ENCODE measurements at places on chromosomes 7 and 10.

GRCh38 chr7:23445326-23445725 lies 25.0 kb downstream of the IGF2BP3 start:
- no peak for DNase-seq

GRCh38 chr7:94289071-94289470 lies 105.6 kb upstream of the COL1A2 start:
- DNase-seq = peak; percentile 61

- DNase-seq = no peak
Observed at GRCh38 chr10:59814878-59815277, 61.6 kb upstream of the MRLN start.

GRCh38 chr10:12473491-12473890 lies 124.1 kb downstream of the CAMK1D start:
- no peak for DNase-seq

DNA sequence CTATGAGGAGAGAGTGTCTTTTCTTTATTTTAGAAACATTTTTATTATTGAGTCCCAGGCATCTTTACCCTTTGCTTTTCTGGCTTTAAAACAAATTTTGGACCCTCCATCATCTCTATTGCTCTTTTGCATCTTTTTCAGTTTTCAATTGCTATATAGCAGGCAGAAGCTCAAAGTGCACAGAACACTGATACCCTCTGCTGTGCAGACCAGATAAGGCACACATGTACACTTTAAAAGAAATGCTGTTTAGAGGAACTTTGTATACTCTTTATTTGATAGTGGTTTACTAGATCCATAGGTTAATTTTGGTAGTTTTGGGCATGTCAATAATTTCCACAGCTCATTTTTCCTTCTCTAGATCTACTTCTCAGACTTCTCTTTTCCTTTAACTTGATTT lies 324.2 kb downstream of the SH2D4B start:
- no peak for DNase-seq

DNA sequence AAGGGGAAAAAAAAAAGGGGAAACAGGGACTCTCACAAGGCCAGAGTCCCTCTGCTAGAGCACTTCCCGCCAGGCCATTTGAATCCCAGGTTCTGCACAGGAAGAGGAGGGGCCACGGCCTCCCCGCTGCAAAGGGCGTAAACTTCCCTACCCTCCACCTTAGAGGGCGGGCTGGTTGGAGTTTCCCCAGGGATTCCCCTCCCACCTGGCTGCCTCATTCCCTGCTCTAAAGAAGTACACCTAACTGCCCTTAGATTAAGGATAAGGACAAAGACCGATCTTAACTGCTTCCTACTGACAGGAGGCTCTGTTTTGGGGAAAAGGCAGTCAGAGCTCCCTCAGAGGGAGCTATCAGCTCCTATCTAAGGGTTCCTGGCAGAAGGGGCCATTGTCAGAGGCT lies 102.0 kb upstream of the ARMC3 start:
- DNase-seq = no peak

DNA sequence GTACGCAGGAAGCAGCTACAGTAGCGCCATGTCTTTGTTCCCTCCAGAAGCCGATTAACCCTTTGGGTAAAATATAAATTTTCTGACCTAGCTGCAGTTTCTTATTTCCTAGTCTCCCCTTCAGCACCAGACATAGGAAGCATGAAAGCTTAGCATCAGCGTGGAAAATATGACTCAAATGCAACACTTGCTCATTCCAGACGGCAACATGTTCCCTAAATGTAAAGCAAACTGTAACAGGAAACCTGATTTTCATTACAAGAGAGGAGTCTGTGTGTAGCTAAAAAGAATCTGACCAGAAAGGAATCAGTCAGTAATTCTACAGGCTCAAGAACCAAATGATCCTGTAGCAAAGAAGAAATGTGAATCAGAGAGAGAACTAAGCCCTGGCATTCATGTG lies 219.2 kb downstream of the C7orf25 start:
- no peak for DNase-seq

GRCh38 chr7:20152511-20152910 lies 64.7 kb downstream of the MACC1 start:
- no peak for DNase-seq

DNA sequence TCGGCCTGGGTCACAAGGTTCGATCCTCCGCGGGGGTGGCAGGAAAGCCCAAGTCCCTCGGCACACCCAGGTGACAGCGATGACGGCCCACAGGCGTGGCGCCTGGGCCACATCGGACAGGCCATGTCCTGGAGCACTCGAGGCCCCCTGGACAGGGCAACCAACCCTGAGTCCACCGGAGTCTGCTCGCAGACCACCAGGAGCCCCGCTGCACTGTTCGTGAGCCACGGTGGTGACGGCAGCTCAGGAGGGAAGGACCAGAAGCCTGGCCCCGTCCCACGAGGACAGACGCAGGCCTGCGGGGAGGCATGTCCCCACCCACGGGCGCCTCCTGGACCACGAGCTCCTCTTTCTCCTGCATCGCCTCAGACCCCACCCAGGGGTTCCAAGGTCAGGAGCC lies 22.4 kb upstream of the GPR146 start:
- no peak for DNase-seq

GRCh38 chr10:78528749-78529204 lies 495.1 kb downstream of the RPS24 start:
- no peak for DNase-seq

DNA sequence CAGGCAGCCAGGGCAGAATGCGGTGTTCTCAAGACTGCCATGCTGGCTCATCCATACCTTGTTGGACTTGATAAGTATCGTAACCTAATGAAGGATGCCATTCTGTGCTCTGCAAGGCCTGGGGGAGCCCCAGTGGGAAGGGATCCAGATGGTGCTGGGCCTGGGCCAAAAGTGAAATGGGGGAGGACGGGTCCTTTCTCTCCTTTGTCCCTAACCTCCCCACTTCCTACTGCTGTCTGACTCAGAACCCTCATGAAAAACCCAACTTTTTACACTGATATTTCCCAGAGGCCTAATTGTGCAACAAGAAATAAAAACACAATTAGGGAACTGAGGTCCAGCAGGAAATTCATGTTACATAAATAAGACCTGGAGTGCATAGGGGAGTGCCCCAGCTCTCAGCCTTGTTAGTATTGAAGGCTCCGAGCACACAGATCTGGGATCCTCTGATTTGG lies 193.7 kb upstream of the SVIL start:
- DNase-seq = no peak

GRCh38 chr10:21146436-21146789 lies 249.3 kb upstream of the NEBL start:
- no peak for DNase-seq

GRCh38 chr10:122510326-122510725 lies 49.0 kb downstream of the HTRA1 start:
- no peak for DNase-seq

DNA sequence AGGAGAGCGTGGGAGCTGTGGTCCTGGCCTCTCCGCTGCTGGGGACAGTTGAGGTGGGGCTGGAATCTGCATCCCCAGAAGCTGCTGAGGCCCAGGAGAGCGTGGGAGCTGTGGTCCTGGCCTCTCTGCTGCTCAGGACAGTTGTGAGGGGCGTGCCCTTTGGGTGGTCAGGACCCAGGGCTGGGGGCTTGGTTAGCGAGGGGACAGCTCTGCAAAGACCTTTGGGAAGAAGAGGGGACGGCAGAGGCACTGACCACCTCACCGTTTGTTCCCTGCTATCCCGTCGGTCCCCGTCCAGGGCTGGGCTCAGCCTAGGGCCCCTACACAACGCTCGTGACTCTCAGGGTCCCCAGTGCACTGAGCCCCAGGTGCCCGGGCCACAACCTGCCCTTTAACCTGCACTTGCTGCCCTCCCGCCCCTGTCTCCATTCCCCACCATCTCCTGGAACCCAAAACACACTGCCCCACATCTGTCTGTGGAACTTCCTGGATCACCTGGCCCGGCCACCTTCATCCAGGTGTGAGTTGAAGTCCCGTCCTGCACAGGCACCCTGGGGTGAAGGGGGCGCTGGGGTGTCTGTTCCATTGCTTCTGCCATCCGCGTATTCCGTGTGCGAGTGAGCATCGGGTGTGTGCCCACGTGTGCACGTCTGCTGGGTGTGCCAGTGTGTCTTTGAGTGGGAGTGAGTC lies 14.1 kb downstream of the FOXL3 start:
- no peak for DNase-seq

DNA sequence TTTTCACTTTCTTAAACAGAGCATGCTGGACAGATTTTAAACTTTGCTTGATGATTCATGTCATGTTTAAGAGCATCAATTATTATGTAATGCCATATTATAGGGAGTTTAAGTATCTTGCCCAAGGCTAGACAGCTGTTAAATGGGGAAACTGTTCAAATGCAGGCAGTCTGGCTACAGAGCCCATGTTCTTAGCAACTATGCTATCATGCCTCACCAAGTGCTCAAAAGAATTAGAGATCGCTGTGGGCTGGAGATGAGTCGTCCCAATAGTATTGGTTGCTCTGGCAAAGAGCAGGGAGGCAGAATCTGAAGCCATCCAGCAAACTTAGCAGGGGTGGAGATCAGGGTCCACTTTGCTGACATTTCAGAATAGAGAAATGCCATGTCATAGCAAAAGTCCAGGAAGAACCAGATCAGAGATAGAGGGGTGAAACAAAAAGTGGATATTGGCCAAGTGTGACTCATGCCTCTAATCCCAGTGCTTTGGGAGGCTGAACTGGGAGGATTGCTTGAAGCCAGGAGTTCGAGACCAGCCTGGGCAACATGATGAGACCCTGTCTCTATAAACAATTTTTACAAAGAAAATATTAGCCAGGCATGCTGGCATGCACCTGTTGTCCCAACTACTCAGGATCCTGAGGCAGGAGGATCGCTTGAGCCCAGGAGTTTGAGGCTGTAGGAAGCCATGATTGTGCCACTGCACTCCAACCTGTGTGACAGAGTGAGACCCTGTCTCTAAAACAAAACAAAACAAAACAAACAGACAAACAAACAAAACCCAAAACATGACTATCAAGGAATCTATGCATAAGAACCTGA lies 57.8 kb downstream of the BAMBI start:
- peak; percentile 73 for DNase-seq

GRCh38 chr10:133439517-133440461 lies 14.0 kb upstream of the SCART1 start:
- DNase-seq = no peak

GRCh38 chr10:3902809-3903410 lies 117.9 kb upstream of the KLF6 start:
- DNase-seq = no peak

DNA sequence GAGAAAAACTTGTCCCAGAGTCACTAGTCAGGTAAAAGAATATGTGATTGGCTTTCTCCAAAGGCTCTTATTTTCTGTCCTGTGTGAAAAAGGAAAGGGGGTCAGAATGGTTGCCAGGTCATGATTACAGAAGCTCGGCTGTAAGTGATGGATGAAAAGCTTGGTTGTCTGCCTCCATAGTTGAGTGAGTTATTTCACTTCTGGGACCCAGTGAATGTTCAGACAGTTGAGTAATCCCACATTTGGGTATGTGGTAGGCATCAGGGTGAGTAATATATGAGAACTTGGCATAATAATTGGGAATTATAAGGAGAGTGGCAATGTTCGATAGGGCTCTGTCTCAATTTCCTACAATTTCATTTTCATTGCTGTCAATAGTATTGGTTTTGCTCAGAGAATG lies 72.5 kb downstream of the BBS9 start:
- no peak for DNase-seq
